ENCODE measurements at places on chromosomes 1 and 21.

DNA sequence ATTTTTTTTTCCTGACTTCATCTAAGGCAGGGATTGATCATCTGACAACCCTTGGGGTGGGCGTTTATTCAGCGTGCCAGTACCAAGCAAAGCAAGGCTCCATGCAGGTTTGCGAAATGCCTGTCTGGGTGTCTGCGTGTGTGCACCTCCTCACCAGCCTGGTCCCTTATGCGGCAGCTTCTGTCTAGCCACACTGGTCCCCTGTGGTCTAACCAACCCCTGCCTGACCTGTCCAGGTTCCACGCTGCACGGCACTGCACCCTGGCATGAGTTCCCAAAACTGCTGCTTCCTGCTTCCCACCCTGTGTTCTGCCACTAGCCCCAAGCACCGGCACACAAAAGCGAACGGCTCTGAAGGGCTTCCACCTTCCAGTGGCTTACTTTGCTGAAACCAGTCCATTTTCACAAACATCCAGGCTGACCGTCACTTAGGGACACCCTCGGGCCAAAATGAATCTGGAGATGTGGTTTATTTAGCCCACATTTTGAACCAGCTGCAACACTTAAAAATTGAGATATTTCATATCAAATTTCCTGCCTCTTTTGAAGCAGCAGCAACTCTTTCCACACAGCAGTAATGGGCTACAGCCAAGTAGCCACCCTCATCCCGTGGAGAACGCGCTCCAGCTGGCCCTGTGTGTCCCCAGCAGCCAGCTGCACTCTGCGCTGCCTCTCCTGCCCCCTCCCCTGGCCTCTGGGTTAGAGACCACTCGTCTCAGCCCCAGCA is 55.7 kb downstream of the HLCS start:
- peak; percentile 55 for DNase-seq

GRCh38 chr1:148434832-148435231 is 48.3 kb downstream of the PPIAL4G start:
- no peak for DNase-seq

- DNase-seq: peak; percentile 52
These were observed 89.3 kb downstream of the ITPKB start for GRCh38 chr1:226649780-226650179.

GRCh38 chr1:20686883-20687725 is 25.9 kb upstream of the DDOST start:
- DNase-seq: no peak

GRCh38 chr1:25562101-25562927 is 18.9 kb downstream of the LDLRAP1 start:
- no peak for DNase-seq

DNA sequence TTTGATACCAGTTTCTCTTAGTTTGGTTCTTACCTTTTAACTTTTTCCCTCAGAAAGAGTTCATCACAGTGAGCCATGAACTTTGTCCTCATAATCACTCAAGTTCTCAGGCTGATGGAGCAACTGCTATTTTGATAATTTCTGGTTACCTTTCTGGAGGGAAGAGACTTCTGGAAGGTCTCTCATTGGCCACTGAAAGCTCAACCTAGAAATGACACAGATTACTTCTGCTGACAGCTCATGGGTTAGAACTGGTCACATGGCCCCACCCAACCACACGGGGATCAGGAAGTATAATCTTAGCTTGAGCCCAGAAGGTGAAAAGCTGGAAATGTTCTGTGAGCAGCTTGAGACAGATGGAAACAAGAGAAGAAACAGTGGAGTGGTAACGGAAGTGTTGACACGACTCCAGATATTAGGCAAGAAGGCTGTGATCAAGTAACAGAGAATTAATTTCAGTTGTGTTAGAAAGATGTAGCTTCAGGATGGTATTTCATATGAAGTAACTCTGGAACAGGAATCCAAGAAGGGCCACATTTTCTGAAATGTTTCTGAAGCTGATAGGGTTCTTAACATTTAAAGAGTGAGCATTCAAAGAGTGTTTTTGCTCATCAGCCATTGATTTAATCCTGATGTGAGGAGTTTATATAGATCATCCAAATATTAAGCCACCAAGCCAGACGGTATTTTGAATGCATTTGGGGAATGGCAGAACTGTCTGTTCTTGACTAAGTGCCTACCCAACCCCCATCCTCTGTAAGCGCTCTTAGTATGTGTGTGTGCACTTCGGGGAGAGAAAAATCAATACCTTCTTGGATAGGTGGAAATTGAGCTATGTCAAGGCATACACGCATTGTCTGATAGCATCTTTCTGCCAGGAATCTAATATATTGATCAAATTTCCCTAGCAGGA is 21.9 kb upstream of the XPR1 start:
- peak; percentile 47 for DNase-seq

DNA sequence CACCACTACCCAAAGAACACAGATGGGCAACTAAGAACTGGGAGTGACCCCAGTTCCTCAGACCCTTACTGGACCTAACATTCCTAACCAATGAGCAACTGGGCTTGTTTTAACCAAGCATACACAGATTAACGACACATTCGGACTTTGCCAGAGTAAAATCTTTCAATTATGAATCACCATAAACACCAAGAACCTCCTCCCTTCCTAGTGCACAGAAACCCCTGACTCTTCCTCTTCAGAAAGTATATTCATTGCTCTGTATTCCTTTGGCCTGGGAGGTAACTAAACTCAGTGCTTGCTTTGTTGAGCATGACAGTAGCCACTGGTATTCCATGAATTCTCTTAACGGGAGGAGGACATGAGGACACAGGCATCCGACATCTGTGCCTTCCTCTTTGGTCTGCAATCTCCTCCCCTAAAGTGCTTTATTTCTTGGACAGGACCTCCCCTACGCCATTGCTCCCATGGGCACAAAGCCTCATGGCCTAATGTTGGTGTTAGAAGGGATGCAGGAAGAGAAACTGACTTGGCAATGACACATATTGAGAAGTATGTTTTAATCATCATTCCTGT is 42.7 kb downstream of the SEC16B start:
- peak; percentile 89 for DNase-seq

- no peak for DNase-seq
These were observed 30.0 kb downstream of the ADAMTS1 start for GRCh38 chr21:26815197-26815596.

- no peak for DNase-seq
These were observed 81.6 kb upstream of the DISP3 start for GRCh38 chr1:11397151-11397901.

DNA sequence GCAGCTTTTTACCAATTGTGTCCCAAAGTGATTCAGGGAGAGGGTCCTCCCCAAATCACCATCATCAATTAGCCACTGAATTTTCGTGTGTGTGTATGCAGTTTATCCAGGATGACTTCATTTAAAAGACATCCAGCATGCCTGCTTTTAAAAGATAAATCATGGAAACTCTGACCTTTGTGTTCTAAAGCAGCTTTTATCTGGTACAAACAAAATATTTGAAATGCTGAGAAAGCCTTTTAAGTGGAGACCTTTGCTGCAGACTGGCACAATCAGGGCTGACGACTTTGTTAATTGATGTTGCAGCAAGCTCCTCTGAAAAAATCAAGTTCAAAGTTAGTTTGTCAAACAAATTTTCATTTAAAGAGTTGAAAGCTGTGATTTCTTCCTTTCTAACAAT is 104.7 kb downstream of the PCP4 start:
- no peak for DNase-seq

GRCh38 chr1:117653732-117654492 is 48.1 kb downstream of the TENT5C start:
- no peak for DNase-seq

DNA sequence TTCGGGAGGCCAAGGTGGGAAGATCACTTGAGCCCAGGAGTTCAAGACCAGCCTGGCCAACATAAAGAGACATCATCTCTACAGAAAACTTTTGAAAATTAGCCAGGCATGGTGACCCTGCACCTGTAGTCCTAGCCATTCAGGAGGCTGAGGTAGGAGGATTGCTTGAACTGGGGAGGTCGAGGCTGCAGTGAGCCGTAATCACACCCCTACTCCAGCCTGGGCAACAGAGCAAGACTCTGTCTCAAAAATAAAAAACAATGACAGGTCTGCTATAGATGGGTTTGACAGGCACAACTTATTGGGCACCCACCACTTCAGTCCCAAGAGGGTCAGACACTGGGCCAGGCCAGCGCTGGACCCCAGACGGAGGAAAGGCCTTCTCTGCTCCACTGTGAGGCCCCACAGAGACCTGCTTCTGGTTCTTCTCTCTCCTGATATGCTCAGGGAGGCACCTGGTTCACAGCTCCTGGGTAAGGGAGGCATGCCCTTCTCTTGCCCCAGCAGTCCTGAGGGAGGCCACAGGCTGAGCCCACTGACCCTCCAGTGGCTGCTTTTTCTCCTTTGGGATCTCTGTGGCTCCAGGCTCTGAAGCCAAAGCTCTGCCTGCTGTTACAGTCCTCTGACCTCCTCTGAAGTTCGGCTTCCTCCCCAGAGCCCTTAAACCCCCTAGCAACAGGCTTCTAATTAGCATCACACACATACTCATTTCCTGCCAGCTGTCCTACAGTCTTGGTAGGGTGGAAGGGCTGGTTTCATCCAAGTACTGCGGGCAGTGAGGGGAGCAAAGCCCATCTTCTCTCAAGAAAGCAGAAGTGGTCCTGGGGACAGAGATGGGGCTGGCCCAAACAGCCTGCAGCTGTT is 14.4 kb downstream of the S100A16 start:
- DNase-seq: peak; percentile 82

DNA sequence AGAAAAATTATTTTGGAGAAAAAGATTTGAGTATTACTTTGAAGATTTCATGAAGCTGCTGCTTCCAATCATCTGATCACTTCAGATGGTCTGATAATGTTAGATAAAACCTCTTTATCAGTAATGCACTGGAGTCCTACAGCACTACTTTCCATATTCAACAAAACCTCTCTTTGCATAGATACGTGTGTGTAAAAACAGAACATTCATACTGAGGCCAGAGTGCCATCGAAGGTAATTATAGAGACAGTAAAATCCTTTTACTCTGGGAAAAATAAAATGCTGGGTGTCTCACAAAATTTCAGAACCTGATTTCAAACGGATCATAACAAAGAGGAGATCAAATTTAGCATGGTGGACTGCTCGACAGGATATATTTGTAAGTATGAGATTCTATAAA is at the start of gene RGS13:
Gene RGS13, plus strand, starts transcription at position 209 of the 400 bp plus-strand sequence. CDS start 8,188 bp downstream, outside the sequence.
- no peak for DNase-seq

DNA sequence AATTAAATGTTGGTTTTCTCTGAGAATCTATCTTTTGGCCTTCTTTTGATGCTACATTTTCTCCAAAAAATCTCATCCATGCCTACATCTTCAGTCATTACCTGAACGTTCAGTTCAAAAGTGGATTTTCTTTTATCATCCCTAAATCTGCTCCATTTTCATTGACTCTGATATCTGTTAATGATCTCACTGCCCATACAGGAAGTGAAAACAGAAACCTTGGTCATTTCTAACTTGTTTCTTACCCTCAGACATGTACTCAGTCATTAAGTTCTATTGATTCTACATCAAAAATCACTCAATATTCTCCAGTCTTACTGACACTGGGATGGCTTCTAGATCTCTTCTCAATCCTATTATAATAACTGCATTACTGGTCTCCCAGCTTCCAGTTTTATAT is 22.7 kb downstream of the PRKACB start:
- DNase-seq: no peak

- no peak for DNase-seq
These were observed 385.0 kb upstream of the NFIA start for GRCh38 chr1:60697204-60697994.

DNA sequence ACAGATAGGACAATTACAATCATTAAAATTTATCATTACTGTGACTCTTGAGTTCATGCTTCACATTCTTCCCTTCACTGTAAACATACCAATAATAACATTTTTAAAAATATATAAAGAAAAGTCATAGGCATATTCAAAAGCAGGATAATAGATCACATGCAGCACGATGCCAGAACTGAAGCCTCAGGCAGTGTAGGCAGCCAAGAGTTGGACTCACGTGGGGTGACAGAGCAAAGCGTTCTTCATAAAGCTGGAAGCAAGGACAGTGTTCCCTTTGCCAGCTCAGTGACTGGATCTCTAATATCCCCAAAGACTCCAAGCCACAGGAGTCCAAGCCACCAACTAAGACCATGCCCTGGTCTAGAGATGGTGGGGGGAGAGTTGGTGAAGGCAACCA is 77.7 kb downstream of the ODF2L start:
- no peak for DNase-seq

- DNase-seq: peak; percentile 89
These were observed 26.8 kb downstream of the PALMD start for GRCh38 chr1:99672530-99673213.

DNA sequence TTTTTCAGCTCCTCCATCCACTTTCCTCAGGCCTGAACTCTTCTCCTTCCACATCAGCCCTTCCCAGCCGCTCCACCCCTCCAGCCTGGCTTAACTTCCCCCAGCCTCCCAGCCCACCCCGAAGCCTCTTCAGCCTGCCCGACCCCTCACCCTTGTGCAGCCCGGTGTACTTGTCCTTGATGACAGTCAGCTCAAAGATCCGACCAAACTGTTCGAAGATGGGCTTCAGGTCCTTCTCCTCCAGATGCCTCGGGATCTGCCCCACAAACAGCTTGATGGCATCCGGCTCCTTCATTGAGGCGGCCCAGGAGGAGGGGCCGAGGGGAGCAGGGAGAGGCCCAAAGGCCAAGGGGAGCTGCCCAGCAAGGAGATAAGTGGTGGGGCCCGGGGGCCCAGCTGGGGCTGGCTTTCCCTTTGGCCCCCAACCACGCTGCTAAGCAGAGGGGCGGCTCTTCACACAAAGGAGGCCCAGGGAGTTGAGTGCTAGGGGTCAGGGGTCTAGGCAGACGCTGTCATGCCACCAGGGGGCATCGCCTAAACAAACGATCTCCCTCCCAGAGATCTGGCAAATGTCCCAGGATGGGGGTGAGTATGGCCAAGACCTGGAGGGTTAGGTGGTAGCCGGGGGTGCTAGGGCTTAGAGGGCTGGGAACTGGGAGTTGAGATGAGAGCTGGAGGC is 738 bp downstream of the CELF3 start:
- DNase-seq: no peak

DNA sequence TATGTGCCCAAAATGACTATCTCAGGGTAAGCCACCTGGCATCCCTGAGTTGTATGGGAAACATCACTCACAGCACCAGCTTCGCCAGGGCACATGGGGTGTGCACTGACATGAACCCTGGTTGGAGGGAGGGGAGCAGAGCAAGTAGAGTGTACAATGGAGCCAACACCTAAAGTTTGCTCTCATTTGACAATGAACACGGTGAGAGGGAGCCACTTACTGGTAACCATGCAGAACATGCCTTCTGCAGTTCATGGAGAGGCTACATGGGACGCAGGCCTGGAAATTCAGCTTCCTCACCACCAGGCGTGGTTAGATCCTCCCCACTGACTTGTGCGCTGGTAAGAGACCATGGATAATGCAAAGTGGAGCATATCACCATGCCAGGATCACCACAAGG is 10.0 kb upstream of the CPLANE2 start:
- no peak for DNase-seq

- DNase-seq: peak; percentile 28
These were observed 107.3 kb downstream of the NMNAT2 start for GRCh38 chr1:183310753-183311479.

DNA sequence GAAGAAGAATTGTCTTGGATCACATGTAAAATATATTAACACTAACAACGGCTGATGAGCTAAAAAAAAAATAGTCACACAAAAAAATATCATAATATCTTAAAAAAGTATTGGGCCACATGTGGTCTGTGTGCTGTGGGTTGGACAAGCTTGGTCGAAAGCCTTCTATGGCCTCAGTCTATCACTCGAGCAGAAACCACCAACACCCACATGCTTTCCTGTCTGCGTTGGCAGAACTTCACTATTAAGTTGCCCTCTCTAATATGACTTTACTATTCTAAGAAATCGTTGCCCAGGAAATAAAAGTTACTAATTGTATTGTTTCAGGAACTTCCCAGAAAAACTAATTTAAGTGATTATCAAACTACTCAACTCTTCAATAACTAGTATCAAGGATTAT is 28.2 kb upstream of the ETS2 start:
- no peak for DNase-seq

GRCh38 chr1:35726450-35727433 is 8.1 kb upstream of the C1orf216 start:
- peak; percentile 76 for DNase-seq

All from cardiac fibroblast (primary cell).